Dorsolateral prefrontal cortex (tissue), 122 donors: ENCODE measurements at places on chromosomes 4 and X.

GRCh38 chr4:111923786-111924185 is 221.5 kb upstream of the FAM241A start:
- no peak for DNase-seq

GRCh38 chrX:74536832-74537371 is 77.5 kb downstream of the RLIM start:
- no peak for DNase-seq

DNA sequence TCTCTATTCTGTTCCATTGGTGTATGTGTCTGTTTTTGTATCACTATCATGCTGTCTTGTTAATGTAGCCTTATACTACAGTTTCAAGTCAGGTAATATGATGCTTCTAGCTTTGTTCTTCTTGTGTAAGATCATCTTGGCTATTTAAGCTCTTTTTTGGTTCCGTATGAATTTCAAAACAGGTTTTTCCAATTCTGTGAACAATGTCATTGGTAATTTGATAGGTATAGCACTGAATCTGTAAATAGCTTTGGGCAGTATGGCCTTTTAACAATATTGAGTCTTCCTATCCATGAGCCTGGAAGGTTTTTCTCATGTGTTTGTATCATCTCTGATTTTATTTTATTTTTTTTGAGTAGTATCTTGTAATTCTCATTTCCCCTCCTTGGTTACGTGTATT is 94.3 kb downstream of the ANAPC10 start:
- DNase-seq: no peak

- DNase-seq: no peak
Measured at GRCh38 chrX:153941336-153942252, 2.8 kb downstream of the RENBP start.

- DNase-seq: no peak
Measured at GRCh38 chr4:27049239-27049829, 188.7 kb downstream of the STIM2 start.
